Naive thymus-derived CD8-positive, alpha-beta T cell (primary cell): ENCODE measurements at places on chromosomes 6 and 20. TPM values are rescaled to one million over a fixed set of nuclear protein-coding genes. Genes with fewer than 3 reads are reported as not detected.

DNA sequence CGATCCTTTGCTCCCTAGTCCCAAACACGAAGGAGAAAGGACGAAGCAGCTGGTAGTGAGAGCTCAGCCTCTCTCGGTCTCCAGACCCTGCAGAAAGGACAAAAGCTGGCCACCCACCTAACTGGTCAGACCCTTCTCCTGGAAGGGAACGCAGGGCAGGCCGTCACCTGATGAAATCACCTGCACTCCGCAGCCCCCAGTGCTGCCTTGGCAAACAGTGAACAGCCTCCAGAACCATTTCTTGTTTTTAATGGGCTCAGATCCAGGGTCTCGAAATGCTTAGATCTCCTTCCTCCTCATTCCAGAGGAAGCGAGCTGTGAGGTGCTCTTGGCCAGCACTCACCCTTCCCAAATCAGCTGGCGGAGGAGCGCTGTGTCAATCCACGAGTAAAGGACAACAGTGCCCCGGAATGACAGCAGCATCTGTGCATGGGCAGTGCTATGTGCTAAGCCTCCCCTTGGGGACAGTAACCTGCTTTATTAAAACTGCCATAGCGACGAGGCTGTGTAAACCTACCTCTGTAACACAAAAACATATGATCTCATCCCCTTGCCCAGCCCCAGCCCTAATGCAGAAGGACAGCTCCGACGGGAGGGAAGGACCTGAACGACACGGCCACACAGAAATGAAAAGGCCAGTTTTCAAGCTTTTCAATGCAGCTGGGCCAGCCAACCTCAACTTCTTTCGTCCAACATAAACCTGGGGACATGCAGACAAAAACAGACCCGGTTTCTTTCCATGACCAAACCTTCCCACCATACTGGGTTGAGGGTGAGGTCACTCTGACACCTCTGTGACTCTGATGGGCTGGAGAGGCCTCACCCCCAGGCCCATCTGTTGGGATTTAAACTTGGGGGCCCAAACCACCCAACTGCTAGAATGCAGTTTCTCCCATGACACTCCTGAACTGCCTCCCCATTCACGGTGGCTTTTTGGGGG is 43.3 kb downstream of the SULF2 start:
- no peak for DNase-seq
- no peaks in the 10 kb centered on the region for H3K36me3 ChIP-seq
- H3K27me3 ChIP-seq = peaks cover 21% of the 10 kb centered on the region
- H3K27ac ChIP-seq = no peak overlapping the region
- no peak overlapping the region for H3K4me3 ChIP-seq

- H3K36me3 ChIP-seq = no peaks in the 10 kb centered on the region
- no peak for DNase-seq
- H3K4me3 ChIP-seq = no peak overlapping the region
- H3K27me3 ChIP-seq = no peaks in the 10 kb centered on the region
- no peaks in the 10 kb centered on the region for H3K4me1 ChIP-seq
These were observed 247.8 kb downstream of the CD83 start for GRCh38 chr6:14365393-14365792.

DNA sequence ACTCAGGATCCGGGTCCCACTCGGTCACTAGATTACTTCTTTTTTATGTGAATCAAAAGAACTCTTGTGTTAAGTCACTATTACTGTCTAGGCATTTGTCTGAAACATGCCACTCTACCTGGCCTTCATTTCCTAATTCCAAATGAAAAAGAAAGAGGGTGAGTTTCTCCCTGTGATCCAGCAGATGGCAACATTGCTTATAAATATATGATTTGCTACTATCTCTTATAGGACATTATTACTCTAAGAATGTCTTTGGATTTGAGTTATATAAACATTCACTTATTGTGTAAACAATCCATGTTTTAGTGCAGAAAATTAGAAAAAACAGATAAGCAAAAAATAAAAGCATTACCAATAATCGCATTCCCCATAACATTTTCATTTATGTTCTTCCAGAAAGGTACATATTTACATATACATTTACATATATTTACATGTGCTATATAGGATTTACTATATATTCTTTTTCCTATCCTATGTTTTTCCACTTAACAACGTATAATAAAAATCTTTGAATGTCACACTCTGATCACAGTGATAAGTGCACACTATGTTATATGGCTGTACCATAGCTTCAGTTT is 66.9 kb downstream of the FAXC start:
- no peak overlapping the region for H3K27ac ChIP-seq
- H3K27me3 ChIP-seq = peaks cover 6% of the 10 kb centered on the region
- H3K36me3 ChIP-seq = no peaks in the 10 kb centered on the region
- DNase-seq = no peak
- no peak overlapping the region for H3K4me3 ChIP-seq
- H3K4me1 ChIP-seq = no peaks in the 10 kb centered on the region

Gene SALL4
- not detected for polyA plus RNA-seq
